ENCODE measurements at places on chromosomes 5 and 9.

DNA sequence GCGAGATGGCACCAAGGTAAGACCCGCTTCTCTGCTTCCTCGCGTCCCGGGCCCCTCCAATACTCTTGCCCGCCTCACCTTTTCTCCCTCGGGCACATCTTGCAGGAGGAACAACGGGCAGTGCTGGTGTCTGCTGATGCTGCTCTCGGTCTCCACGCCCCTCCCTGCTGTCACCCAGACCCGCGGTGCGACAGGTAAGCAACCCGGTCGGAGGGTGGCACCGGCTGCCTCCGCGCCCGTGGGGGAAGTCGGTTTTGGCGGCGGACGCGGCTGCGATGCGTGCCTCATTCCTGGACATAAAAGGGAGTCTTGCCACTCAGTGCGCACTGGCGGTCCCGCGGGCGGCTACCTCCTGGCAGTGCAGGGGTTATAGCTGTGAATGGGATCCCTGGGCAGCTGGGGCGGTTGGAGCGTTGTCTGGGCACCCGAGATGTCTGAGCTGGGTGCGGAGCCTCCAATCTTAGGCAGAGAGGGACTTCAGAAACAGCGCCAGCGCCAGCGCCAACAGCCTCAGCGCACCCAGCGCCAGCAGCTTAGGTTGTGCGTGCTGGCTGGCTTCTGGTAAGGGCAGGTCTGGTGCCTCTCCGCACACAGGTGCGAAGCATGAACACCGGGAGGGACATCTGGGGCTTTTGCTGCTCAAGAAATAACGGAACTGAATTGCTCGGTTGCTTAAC, 488 bp downstream of the COL15A1 start:
- no peak for DNase-seq

DNA sequence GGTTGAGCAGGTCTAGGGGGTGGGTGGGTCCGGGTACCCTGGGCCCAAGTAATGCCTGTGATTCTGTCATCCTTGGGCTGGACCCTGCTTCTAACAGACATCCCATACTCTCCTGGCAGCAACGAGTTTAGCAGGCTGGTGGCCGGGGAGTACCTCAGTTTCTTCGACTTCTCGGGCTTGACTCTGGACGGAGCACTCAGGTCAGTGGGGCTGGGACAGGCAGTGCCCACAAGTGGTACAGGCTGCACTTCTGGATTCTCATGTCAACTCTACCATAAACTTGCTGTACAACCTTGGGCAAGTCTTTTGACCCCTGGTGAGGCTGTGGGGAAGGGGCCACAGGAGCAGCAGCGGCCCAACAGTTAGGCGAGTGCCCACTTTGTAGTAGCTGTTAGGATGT, 21.8 kb downstream of the PSD2 start:
- no peak for DNase-seq

DNA sequence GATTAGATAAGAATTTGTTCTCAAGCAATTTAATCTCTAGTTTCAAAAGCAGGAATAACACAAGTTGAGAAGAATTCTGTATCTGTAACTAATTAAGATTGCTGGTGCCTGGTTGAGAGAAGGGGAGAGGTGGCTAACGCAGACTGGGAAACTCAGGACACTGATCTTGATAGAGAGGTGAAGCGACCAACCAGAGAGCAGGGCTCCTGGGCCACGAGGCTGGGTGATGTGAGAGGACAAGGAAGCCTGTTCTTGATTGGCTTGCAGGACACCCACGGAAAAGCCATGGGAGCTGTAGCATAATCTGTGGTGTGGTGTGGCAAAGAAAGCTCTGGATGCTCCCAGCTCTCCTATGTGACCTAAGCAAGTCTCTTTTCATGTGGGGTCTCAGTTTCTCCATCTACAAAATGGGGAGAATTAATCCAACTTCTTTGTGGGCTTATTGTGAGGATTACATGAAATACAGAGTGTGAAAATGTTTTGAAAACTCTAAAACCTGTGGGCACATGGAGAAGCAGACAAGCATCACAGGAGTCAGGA, 594.1 kb upstream of the BRINP1 start:
- DNase-seq: no peak

DNA sequence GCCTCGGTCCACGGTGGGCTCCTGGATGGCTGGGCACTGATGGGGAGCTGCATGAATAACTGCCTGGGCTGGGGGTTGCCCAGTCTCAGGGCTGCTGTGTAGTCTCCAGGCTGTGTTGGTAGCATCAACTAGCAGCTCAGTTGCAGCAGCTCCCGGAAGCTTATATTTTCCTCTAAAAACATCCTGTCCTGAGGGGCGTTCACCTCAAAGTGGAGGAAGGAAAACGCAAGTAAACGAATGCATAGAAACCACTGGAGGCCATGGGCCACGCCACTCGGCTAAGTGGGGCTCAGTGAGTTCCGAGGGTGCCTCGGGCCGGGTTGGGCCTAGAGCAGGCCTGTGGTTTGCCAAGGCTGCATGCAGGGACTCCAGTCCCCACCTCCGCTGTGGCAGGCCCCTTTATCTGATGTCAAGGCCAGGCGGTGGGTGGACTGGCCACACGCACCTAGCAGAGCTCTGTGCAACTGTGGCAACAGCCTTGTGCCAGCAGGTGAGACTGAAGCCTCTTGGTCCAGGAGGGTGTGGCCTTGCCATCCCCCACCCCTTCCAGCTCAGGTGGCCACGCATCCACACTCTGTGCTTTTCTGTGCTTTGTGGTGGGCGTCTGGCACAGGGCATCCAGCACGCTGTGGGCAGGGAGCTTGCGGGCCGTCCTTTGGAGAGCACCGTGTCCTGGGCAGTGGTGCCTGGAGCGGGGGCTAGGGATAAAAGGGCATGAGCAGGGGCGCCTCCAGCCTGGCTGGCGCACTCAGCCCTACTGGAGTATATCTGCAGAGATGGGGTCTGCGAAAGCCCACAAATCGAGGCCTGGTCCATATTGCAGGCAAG, 15.1 kb downstream of the TCF7 start:
- DNase-seq: no peak

DNA sequence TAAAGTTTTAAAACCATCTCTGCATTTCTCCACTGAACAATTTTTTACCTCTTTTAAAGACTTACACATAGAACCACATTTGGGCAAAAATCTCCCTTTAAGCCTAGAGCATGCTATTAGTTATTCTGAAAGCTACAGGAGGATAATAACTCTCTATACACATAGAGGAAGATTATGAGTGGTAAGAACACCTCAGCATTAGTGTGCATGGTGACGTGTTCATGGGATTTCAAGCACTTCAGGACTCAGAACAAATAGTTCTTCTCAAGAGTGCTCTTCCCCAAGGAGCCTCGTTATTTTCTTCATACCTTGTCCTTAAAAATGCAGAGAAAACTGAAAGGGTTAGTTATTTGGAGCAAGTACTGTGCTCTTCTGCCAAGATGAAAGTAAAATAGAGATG, 256.9 kb upstream of the TUSC1 start:
- DNase-seq: no peak

GRCh38 chr9:130296783-130297055, 31.2 kb downstream of the HMCN2 start:
- no peak for DNase-seq

DNA sequence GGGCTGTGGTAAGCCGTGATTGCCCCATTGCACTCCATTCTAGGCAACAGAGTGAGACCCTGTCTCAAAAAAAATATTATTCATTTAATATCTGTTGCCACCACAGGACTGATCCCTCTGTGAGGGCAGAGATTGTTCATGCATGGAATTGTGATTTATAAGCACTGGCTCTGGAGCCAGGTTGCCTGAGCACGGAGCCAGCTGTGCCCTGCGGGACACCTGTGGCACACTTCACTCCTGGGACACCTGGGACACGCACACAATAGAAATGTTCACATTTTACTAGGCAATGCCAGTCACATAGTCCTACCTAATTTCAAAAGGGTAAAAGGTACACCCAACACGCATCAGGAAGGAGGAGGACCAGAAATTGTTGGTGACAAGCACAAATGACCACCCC, 83.0 kb upstream of the GABRP start:
- no peak for DNase-seq

GRCh38 chr9:1876891-1877496, 138.2 kb upstream of the SMARCA2 start:
- DNase-seq: no peak

- no peak for DNase-seq
These were observed 29.7 kb downstream of the MEGF10 start for GRCh38 chr5:127320032-127320965.

GRCh38 chr5:7916171-7916804, 47.3 kb downstream of the MTRR start:
- no peak for DNase-seq

DNA sequence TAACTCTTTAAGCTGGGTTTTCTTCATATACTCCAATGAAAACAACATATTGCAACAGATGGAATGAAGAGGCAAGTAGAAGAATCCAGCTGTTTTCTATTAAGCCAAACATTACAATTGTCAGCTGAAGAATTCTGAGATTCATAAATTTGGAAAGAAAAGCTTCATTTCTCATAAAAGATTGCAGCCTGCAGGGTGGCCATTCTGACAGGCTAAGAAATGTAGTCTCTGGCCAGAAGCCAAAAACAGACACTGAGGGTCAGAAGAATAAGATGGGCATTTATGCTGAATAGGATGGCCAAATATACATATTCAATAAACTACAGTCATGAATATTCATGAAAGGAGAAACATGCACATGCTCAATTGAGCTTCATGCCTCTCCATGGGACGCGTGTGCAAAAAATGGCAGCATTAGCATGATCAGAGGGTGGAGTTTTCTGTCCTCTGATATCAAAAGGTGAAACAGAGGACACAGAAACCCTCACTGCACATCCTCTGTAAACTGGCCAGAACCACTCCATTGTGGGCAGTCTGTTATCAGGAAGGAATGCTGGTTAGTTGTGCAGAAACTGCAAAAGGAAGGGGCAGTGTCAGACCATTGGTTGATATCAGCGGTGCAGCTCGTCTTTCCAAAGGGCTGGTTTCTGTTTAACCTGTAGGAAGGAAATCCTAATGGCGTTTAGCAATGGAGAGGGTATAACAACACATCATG, 50.2 kb downstream of the FXN start:
- DNase-seq: no peak

- no peak for DNase-seq
These were observed 2.0 kb downstream of the LARP1 start for GRCh38 chr5:154756868-154757813.

- no peak for DNase-seq
These were observed 8.2 kb downstream of the SQSTM1 start for GRCh38 chr5:179828756-179829421.

DNA sequence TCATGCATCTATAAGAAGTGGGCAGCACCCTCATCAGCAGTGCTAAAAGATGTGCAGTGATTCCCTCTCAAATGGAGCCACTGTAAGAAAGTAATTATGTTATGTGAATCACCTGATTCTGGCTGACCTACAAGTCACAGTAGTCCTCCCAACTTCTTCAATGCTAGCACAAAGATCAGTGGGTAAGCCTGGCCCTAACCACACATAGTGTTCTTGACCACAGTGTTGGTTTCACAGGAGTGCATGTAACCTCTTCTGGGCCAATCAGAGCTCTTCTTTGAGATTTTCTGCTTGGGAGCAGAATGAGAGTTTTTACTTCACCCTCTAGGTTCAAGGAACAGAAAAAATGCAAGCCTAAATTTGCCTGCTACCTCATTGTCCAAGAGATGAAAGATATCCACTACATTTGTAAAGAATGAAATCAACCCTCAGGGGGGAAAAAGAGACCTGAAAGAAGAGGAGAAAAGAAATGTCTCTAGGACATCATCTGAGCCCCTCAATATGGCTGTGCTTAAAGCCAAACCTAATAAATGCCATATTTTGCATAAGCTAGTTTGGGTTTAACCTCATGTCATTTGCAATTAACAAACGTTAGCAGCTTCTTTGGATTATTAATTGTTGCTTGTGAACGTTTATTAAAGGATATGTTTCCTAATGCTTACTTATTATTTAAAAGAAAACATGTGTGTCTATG, 65.3 kb upstream of the ADRB2 start:
- DNase-seq: no peak

DNA sequence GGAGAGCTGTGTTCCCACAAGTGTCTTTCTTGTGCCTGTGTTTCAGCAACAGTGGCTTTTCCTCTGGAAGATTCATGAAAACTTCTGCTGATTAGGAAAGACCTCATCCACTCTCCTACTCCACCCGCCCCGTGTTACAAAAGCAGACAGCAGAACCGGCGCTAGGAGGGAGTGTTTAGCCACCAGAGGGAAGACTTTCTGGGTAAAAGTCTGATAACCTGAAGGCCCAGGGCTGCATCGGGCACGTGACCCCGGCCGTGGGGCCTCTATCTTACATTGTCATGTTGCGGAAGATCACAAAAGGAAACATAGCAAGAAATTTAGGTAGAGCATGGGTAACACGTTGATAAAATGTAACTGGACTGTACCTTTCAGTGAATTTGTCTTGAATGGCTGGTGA, 32.0 kb upstream of the DMRT2 start:
- DNase-seq: no peak

DNA sequence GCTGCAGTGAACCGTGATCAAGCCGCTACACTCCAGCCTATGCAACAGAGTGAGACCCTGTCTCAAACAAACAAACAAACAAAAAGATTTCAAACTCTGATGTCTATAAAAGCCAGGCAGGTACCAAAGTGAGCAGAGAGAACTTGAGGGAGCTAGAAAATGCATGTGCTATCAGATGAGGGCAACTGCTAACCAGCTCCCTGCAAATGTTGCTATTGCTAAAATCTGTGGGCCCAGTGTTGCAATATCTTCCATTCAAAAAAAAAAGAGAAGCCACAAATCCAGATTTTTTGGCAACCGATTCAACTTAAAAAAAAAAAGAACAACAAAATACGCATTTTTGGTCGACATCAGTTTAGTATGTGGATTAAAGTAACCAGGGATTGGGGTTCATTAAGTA, 5.5 kb downstream of the UBE2D2 start:
- DNase-seq: no peak

GRCh38 chr5:2996687-2997086, 245.2 kb upstream of the IRX2 start:
- DNase-seq: no peak

- no peak for DNase-seq
These were observed 4.2 kb downstream of the FREM1 start for GRCh38 chr9:14906000-14906399.

- DNase-seq: no peak
These were observed 8.8 kb upstream of the TBC1D9B start for GRCh38 chr5:179916523-179916922.

- no peak for DNase-seq
These were observed 45.1 kb downstream of the SH3GL2 start for GRCh38 chr9:17623965-17624364.

DNA sequence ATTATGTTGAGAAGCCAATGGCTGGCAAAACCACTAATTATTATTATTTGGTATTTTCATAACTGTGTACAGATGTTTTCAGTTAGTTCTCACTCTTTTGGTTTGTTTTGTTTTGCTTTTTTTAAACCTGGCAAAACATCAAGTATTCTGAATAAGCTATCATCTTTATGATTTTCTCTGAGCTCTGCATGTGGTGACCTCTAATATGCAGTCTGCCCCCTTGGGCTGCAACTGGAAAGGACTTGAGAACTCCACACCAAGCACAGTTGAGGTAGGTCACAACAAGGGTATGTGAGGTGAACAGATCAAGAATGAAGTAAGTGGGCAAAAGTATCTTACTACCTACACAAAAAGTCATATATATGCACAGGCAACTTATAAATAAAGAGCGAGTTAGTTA, 202.2 kb downstream of the NFIB start:
- no peak for DNase-seq

GRCh38 chr5:16497546-16497945, 31.9 kb upstream of the ZNF622 start:
- DNase-seq: no peak

GRCh38 chr5:77816686-77817085, 40.5 kb upstream of the TBCA start:
- no peak for DNase-seq

Measured in stimulated activated CD8-positive, alpha-beta memory T cell treated with anti-CD3 and anti-CD28 coated beads, Interleukin-4, amount 100 ng/mL, for 1 hour (primary cell).